ENCODE measurements at places on chromosomes 11 and 22.
A peak's percentile ranks its signal among the peaks of the same experiment; 100 is the strongest.

DNA sequence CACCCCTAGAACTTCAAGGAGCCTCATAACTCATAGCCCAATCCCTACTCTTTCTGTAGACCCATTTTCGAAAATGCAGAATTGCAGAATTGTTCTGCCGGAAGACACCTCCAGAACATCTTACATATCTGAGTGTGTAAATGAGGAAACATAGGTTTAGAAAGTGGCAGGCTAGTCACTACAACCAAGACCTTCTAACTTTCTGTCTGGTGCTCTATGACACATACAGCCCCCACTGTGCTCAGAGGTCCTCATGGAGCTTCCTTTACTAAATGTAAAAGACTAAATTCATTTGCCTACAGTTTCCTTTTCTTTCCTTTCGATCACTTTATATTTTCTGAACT, 132.1 kb upstream of the DDI1 start:
- no peak for DNase-seq

DNA sequence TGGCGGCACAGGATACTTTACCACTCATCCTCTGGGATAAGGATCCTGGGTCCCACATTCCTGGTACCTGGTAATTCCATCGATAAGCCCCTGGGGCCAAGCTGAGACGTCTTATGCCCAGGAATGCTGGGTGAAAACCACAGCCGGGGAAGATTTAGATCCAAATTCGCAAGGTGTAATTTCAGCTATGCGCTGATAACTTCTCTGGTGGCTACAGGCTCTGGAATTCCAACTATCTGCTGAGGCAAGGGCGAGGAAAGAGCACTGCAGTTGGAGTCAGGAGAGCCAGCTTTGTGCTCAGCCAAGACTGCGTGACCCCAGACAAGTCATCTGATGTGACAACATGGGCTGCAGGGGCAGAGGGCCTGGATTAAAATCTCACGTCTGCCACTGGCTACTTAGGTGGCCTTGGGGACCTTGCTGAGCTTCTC, 9.9 kb upstream of the MYEOV start:
- no peak for DNase-seq

DNA sequence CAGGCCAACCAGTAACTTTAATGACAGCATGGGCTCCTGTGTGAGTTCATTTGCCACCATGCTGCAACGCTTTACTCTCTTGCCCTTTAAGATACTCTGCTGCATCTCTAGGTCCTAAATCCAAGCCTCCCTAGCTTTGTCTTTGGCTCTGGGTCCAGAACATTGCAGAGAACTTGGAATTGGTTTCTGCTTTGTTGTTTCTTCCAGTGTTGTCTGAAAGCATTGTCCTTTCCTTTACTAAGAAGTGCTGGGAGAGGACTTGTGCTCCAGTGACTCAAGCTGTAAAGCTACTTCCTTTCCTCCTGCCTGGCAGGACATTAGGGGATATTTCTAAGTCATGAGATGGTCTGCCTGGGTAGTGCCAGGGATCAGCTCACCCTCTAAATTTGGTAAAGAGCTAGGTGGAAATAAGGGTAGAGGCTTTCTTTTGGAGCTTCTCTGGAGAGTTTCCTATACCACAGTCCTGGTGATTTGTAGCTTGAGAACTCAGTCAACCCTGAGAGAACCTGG, 202.5 kb upstream of the CADM1 start:
- no peak for DNase-seq

DNA sequence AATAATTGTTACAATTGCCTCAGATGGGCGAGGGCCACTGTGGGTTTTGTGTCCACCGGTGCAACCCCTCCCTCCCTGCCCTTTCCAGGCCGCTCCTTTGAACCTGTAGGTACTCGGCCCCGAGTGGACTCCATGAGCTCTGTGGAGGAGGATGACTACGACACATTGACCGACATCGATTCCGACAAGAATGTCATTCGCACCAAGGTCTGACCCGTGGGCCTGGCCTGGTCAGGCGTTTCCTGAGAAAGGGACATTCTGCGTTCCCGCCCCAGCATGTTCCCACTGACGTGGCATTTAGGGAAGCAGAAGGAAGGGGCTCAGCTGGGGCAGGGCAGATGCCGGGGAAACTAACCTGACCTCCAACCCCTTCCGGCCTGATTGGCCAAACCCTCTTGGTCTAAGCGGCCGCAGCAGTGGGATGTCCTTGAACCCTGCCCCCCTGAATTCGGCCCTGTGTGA, 10.1 kb downstream of the SIDT2 start:
- DNase-seq, result no peak

GRCh38 chr22:23784215-23784732, 2.5 kb upstream of the SMARCB1 start:
- DNase-seq, result peak; percentile 75

- no peak for DNase-seq
These were observed 28.4 kb upstream of the BMAL1 start for GRCh38 chr11:13249177-13249576.

DNA sequence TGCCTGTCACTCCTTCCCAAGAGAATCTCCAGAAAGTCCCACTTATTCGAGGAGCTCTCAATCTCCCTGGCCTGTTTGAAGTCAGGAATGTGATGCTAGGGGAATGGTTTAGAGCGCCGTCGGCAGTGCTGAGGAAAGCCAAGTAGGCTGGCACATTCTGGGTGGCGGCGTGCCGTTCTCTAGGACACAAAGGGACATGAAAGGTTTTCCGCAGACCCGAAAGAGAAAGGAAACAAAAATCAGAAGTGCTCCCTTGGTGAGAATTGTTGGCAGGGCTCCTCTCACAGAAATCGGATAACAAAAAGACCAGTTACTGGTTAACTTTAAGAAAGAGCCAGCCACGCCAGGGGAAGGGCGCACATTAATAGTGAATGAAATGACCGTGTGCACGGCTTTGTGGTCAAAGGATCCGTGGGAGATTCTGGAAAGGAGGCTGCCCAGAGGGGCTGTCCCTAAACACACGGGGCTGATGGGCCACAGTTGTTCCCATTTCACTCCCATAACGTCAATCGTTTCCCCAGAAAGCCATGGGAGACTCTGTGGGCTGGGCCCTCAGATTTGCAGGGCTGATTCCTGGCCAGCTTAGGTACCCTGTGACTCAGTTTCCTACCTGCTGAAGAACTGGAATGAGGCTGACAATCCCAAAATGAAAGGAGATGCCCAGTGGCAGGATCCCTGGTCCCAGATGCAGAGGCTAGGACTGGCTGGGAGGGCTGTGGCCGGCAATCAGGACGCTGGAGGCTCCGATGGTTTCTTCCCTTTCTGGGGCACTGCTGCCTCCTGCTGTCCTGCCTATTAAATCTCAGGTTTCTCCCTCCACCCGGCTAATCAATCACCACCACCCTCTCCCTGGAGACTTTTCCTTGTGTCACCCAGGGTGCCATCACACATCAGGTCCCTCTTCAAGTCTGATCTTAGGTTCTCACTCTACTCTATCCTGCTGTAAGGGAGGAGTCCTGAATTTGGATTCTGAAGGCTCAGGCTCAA, 82.3 kb downstream of the RCN1 start:
- peak; percentile 40 for DNase-seq

- DNase-seq, result no peak
These were observed 6.0 kb upstream of the MS4A4A start for GRCh38 chr11:60274416-60274815.

- DNase-seq, result no peak
These were observed 46.1 kb downstream of the SYTL2 start for GRCh38 chr11:85764796-85765195.

DNA sequence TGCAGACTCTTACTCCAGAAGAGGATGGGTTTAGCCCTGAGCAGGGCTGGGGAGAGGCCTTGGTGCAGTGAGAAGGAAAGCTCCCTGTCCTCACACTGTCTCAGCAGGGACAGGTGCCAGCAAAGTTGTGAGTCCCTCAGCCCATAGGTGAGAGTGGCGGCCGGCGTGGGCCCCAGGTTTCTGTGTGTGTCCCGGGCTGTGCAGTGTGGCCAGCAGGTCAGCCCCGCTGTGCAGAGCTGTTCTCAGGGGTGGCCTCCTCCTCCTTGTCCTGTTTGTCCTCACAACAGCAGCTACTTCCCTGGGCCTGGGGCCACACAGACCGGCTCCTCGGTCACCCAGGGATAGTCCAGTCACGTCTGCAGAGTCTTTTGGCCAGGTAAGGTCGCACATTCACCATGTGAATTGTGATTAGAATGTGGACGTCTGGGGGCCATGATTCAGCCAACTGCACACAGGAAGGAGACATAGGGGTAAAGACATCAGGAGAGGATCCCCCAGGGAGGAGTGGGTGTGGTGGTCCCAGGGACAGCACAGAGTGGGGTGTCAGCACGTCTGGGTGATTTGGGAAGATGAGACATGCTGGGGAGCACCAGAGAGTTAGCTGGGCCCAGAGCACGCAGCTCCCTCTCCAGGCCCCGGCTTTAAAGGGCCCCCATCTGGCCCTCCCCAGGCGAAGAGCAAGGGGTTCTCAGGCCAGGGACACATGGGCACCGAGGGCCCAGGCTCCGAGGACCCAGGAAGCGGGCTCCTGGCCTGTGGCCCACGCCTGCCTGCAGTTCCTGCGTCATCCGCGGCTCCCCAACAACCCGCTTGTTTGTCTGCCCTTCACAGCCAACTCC, 81.6 kb downstream of the MYEOV start:
- DNase-seq, result no peak

GRCh38 chr11:104219096-104219495, 55.1 kb upstream of the PDGFD start:
- DNase-seq, result no peak

- no peak for DNase-seq
These were observed 154.1 kb downstream of the CTTN start for GRCh38 chr11:70552167-70553150.

GRCh38 chr11:1531449-1532013, 40.5 kb downstream of the DUSP8 start:
- DNase-seq, result no peak

Measured in HuH-7.5 (cell line).